ENCODE measurements at places on chromosomes 5 and 9.

- DNase-seq: no peak
These were observed 13.4 kb downstream of the POMT1 start for GRCh38 chr9:131516100-131516499.

DNA sequence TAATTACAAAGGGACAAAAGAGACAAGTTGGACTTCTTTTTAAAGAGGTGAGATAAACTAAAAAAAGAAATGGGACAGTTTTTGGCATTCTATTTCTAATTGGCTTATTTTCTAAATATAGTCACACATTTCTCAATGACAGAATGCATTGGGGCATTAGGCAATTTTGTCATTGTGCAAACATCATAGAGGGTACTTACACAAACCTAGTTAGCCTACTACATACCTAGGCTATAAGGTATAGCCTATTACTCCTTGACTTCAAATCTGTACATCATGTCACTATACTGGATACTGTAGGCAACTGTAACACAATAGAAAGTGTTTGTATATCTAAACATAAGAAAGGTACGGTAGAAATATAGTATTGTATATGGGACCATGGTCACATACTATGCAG lies 56.1 kb downstream of the LSM11 start:
- no peak for DNase-seq

- DNase-seq: no peak
These were observed 87.7 kb downstream of the ENTREP1 start for GRCh38 chr9:69412741-69413150.

DNA sequence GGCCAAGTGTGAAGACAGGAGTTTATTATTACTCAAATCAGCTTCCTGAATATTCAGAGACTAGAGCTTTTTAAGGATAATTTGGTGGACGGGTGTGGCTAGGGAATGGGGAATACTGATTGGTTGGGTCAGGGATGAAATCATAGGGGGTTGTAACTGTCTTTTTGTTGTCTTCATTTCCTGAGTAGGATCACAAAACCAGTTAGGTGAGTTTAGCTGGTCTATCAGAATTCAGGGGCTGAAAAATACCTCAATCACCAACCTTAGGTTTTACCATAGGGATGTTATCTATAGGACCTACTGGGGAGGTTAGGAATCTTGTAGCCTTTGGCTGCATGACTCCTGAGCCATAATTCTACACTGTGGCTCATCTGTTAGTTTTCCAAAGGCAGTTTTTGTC lies 235.8 kb downstream of the YTHDC2 start:
- DNase-seq: no peak

DNA sequence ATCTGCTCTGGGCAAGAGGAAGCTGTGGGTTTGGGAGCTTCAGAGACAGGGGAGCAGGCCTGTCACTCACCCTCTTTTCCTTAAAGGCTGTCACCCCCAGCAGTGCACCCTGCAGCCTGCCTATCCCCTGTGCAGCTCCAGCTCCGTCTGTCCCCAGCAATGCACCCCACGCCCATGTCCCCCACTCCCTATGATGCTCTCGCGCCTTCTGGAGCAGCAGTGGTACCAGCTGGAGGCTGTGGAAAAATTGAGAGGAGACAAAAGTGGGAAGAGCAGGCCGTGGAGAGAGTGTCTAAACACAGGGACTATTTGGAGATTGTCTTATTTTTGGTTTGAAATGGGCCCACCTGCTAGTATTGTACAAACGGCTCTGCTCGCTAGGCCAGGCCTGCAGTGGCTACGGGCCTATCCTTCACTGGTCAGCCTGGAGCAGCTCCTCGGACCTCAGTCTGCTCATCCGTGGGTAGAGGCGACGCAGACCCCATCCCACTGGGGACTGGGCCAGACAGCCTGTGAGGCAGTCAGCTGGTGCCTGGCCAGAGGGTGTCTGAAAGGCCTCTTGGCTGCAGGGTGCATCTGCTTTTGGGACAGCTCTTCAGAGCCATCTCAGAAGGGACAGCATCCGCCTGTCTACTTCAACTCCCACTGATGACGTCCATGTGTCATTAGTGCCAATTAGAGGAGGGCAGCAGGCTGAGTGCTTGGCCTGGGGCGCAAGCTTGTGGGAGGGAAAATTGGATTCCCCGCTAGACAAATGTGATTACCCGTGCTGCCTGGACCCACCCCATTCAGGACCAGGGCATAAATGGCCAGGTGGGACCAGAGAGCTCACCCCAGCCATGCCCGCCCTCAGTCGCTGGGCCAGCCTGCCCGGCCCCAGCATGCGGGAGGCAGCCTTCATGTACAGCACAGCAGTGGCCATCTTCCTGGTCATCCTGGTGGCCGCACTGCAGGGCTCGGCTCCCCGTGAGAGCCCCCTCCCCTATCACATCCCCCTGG lies at the start of gene DBH:
TSS of gene DBH (plus strand) at position 831 of the 999 bp plus-strand sequence. CDS start at position 840, 9 bp downstream.
- no peak for DNase-seq

DNA sequence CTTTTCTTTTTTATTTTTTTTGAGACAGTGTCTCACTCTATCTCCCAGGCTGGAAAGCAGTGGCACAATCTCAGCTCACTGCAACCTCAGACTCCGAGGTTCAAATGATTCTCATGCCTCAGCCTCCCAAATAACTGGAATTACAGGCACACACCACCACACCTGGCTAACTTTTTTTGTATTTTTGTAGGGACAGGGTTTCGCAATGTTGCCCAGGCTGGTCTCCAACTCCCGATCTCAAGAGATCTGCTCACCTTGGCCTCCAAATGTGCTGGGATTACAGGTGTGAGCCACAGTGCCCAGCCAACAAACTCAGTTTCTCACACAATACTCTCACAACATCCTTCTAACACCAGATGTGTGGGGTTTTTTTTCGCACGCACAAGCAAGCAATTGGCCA lies 22.1 kb downstream of the AFF4 start:
- no peak for DNase-seq

DNA sequence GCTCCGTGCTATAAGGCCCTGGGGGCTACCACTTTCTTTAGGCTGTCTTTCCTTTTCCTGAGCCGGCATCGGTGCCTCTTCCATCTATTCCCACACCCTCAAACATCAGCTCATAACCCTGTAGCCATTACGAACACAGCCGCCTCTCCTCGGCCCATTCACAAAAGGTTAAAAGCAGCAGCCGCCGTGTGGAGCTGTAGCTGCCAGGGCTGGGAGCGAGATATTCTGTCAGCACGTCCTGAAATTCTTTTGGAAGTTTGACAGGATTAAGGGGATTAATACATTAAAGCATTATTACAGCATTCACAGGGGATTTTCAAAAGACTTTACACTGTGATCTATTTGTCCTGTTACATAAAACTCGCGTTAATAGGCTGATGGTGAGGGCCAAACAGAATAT lies 428.2 kb downstream of the CDK5RAP2 start:
- no peak for DNase-seq

GRCh38 chr5:96942078-96942477 lies 6.2 kb downstream of the LNPEP start:
- DNase-seq: no peak

- DNase-seq: no peak
These were observed 18.8 kb downstream of the TICAM2 start for GRCh38 chr5:115583474-115583873.

DNA sequence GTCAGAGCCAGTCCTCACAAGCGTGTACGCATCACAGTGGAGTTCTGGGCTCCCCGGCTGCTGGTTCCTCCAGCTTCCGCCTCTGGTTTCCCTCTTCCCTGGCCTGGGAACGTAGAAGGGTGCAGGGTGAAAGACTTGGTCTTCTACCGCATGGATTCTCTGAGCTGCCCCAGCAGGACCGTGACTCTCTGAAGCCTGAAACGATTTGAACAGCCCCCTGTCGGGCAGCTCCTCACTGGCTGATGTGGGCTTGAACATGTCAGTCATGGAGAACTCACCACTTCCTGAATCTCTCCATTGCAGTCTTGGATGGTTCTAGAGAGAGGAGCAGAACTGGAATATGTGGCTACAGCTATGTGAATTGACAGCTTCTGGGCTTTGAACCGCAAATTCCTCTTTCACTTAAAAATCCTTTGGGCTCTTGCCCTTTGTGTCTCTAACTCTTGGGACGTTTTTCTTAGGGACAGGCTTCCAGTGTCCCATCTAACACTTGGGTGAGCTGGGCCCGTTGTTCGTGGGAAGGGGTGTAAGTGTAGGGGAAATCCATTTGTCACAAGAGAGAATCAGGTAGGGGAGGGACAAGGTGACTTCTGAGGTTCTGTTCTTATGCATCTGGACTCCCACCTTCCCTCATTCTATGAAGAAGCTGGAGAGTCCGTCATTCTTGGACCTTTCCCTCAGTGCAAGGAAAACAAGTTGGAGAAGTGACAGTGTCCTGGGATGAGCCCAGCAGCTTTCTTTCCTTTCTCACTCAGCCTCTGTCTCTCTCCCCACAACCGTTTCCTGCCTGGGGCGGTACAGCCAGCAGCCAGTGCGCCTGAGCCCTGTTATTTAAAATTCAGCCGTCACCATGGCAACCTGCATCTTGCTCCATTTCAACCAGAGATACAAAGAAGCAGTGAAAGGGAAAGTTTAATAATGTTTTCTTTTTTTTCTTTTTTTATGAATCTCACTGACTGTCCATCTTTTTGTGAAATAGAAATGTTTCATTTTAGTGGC lies 84.7 kb downstream of the PTTG1 start:
- no peak for DNase-seq

DNA sequence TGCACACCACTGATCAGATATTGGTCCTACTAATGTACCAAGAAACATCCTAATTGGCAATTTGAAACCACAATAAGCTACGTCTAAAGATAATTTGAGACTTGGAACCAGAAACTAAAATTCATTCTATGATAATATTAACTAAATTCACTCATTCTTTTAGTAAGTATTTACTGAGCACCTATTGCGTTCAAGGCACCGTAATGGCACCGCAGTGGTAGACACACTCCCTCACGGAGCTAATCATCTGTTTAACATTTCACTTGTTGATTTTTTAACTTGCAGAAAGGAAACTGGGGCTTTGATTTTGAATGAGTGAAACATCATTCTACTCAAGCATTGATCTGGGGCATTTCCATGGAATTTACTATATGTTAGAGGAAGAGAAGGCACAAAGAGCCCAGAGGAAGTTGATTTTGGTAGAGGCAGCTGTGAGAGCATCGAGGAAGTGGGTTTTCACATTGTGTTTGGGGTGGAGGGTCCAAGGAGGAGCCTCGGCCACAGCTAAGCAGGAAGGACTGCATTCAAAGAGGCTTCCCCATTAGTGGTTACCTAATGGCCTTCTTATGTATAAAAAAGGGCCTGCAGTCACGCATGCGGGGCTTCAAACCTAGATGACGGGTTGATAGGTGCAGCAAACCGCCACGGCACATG lies 7.1 kb downstream of the RAPGEF1 start:
- DNase-seq: no peak

- DNase-seq: no peak
These were observed 110.4 kb downstream of the EFNA5 start for GRCh38 chr5:107560377-107560776.

DNA sequence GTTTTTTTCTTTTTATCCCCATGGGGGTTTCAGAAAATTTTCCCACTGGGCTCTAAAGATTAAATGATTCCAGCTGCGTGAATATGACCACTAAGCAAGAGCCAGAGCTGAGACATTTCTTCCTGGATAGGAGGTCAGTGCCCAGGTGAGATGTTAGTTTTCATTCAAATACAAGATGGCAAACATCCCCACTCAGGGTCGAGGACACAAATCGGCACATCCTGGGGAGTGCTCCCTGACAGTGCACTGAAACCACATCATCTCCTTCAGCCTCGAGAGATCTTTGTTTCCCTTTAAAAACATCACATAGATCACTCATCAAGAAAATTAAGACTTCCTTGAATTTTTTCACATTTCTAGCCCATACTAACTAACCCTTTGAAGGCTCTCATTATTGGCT lies 273.2 kb upstream of the PANK3 start:
- no peak for DNase-seq

- no peak for DNase-seq
These were observed 725.0 kb downstream of the TLE1 start for GRCh38 chr9:80964374-80964773.

- DNase-seq: no peak
These were observed 97.0 kb upstream of the NIPAL4 start for GRCh38 chr5:157362982-157363381.

DNA sequence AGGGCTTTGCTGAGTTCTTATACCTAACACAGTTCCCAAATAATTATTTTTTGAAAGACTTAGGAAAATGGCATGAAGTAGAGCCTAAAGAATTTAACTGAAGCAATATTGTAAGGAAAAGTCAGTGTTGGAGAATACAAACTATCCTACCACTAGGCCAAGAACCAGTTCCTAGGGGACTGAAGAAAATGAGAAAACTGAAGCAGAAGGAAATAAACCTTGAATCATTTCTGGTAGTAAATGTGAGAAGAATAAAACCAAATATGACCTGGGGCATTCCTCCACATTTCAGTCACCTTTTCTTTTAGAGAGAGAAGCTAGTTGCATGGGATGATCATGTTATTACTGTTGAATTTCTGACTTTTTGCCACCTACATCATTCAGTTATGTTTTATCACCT lies 1393.9 kb upstream of the C9orf72 start:
- DNase-seq: no peak

DNA sequence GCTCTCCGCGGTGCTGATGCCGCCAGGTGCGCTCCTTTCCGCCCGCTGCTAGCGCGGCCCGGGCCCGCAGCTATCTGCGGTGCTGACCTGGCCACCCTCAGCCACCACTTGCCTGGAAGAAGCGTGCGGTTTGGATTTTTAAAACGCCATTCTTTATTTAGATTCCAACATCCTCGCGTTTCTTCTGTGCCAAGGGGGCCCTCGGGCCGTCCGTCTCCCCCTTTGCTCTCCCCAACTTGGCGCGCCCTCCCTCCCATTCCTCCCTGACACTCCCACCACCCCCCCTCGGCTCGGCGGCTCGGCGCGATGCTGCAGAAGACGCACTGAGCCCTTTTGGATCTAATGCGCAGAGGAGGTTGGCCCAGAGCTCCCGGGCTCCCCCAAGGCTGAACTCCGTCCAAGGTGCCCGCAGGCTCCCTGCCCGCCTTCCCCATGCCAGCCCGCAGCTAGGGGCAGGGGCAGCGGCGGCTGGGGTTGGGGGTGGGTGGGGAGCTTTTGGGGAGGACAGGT lies at the start of gene BARHL1:
TSS of gene BARHL1 (plus strand) at position 331 of the 510 bp plus-strand sequence. CDS start 192 bp downstream, outside the sequence.
- DNase-seq: no peak

- DNase-seq: no peak
These were observed 17.4 kb downstream of the ERBIN start for GRCh38 chr5:65943771-65944170.

- no peak for DNase-seq
These were observed 32.4 kb downstream of the INSL4 start for GRCh38 chr9:5263351-5264218.

- no peak for DNase-seq
These were observed 7.5 kb upstream of the PAM start for GRCh38 chr5:102747386-102748166.

DNA sequence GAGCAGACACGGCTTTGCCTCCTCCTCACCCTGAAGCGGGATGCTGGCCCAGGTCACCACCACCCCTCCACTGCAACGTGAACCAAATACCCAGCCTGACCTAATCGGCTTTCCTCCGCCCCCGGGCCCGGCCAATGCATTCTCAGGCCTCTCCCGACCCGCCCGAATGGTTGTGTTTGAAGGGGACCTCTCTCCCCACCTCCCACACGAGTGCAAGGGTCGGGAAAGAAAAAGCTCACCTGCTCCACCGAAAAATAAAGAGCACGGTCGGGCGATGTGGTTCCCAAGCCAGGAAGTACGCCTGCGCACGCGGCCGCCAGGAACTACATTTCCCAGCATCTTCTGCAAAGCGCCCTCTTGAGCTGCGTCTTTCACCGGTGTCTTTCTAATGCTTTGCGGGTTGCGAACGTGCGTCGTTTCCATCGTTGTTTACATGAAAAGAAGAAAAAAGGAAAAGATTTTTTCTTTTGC lies at the start of gene ZNF883:
TSS of gene ZNF883 (minus strand) at position 282 of the 471 bp plus-strand sequence.
- peak; percentile 28 for DNase-seq
